Hematopoietic multipotent progenitor cell (in vitro differentiated cells): ENCODE measurements at places on chromosomes 7 and 10.
A peak's percentile ranks its signal among the peaks of the same experiment; 100 is the strongest.

DNA sequence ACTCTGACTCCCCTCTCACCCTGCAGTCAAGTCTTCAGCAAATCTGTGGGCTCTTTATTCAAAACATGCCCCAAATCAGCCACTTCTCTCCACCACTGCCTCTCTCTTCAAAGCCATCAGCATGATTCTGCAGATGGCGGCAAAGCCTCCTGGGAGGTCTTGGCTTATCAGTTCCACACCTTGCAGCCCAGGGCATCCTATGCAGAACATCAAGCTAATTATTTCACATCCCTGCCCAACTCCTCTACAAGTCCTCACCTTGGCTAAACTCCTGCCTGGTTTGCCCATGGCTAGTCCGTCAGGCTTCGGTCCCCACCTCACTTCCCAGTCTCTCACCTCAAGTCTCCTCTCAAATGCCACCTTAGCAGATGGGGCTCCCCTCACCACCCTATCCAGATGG, 70.2 kb downstream of the PIP4K2A start:
- DNase-seq: no peak

DNA sequence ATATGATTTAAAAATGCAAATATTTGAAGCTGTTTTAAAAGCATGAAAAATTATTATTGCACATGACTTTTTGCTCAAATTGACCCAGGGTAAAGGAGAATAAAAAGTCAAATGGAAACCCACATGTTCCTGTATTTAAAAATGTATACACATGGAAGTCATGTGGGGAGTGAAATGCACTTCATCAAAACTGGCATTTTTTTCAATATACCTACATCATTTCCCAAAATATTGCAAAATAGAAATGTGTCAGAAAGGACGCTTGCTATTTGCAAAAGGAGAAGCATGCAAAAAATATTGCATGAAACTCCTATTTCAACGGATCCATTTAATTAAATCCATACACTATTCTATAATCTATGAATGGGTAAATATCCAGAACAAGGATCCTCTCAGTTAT, 117.0 kb downstream of the POU6F2 start:
- no peak for DNase-seq

DNA sequence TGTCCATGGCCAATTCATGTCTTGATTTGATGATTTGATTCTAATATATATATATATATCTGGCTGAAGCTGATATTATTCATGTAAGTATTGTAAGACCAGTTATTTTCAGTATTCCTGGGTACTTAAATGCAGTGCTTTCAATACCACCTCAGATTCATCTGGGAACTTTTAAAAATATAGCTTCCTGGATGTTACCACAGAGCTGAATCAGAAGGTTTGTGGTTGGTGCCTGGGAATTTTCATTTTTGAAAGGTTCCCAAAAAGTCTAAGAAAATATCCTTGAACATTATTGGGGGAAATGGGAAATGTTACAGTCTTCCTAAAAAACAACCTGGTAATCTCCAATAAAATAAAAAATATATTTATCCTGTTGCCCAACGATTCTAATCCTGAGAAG, 10.7 kb upstream of the PPP3CB start:
- DNase-seq: no peak

- no peak for DNase-seq
These were observed 41.7 kb upstream of the NRF1 start for GRCh38 chr7:129569811-129570215.

GRCh38 chr7:332646-333392, 42.8 kb downstream of the FOXL3 start:
- DNase-seq: peak; percentile 83

DNA sequence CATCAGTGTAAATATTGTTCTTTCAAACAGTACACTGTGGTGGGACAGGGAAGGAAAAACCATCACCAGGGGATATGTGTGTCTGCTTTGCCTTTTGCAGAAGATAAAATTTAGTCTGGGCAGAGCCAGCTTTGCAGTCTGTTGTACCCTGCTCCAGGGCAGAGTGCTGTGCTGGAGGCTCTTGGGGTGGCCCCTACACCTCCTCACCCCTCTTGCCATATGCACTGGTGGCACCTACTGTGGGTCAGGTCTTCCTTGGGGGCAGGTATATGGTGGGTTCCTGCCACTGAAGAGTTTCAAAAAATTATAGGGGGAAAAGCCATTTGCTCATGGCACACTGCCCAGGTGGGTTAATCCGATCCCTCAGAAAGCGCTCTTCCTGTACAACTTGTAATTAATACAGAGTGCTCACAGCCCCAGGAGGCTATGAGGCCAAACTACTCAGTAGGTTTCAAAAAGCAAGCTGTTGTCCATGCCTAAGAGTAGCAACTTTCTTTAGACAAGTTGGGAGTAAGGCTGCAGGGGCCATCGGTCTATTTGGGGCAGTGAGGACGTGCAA, 112.7 kb upstream of the BMPER start:
- DNase-seq: no peak

DNA sequence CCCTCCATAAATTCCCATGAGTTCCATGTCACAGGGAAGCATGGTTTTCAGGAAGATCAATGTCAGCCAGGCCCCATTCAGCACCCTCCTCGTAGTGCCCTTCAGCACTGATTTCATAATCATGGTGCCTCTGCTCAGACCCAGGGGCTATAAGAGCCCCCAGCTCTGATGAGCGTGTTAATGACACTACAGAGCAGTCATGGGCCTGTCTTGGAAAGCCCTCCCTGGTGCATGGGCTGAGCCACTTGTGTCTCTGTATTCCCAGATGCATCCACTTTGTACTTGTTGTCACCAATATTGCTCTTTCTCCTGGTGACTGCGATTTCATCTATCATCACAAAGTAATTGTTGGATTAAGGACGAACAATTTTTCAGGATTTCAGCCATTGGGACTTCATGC, 154.6 kb downstream of the ADARB2 start:
- DNase-seq: no peak

DNA sequence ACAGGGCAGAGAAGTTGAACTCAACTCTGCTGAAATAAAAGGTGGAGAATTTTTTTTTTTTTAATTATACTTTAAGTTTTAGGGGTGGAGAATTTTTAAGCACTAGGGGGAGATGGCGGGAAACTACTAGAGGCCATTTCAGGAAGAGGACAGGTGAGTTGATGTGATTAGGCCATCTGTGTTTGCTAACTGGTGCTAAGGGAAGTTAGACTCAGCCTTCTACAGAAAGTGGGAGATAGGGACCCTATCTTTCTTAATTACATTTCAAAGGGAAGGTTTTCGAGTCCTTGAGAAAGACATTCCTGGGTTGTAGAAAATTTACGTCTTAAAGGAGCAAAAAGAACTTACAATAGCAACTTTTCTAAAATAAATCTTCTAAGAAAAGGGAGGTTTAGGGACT, 124.8 kb downstream of the LHFPL3 start:
- no peak for DNase-seq

GRCh38 chr7:75624134-75624832, 114.5 kb downstream of the HIP1 start:
- DNase-seq: peak; percentile 67

GRCh38 chr10:24385776-24386175, 176.8 kb downstream of the KIAA1217 start:
- no peak for DNase-seq

- DNase-seq: no peak
These were observed 23.5 kb upstream of the DDX50 start for GRCh38 chr10:68877482-68878110.

GRCh38 chr7:14258861-14259260, 269.4 kb upstream of the ETV1 start:
- DNase-seq: no peak

GRCh38 chr10:2686691-2687090, 380.7 kb upstream of the PFKP start:
- DNase-seq: no peak

DNA sequence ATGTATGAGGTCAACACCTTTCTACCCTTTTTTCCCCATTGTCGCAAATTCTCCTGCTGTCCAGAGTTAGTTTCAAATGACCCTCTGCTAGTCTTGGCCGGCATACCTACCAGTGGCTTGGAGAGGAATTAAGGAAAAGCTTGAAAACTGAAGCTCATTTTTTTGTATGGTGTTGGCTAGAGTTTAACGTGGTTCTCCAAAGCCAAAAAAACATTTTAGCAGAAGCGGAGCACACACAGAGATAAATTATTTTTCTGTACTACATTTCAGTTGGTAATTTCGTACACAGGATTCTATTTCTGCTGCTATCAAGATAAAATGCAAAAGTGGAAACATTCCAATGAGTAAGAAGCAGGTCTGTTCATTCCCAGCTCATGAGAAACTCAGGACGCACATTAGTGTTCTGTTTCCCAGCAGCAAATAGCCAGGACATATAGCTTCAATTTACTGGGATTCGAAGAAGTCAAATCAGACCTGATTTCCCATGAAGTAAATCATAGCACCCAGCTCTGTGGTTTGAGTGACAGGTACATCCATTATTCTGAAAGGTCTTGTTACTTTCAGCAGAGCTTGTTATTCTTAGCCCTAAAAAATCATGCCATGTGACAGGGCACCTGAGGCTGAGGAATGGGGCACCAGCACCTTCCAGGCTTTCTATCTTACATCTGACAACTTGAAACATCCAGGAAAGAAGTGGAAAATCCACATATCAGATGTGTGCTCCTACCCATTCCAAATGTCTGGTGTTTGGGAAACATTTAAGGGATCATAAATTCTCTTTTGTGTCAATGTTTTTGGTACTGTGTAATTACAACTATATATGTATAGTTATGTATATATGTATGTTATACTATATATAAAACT, 215.9 kb upstream of the C7orf33 start:
- no peak for DNase-seq

DNA sequence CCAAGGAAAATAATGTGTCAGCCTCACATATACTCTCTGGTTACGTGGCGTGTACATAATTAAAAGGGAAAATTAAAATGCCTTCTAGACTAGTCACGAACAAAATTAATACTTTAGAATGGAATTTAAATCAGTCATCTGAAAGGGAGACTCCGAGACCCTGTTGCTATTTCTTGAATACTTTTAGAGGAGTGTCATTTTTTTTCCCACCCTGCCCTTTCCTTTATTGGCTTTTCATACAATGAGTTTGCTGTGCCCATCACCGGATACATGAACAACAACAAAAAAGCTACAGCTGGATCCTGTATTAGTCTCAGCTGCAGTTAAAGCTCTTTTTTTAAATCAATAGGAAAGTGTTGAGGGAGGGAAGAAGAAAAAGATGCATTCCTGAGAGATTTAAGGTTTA, 20.1 kb downstream of the CYTH3 start:
- DNase-seq: no peak

GRCh38 chr10:74643596-74643975, 182.8 kb upstream of the KAT6B start:
- no peak for DNase-seq

DNA sequence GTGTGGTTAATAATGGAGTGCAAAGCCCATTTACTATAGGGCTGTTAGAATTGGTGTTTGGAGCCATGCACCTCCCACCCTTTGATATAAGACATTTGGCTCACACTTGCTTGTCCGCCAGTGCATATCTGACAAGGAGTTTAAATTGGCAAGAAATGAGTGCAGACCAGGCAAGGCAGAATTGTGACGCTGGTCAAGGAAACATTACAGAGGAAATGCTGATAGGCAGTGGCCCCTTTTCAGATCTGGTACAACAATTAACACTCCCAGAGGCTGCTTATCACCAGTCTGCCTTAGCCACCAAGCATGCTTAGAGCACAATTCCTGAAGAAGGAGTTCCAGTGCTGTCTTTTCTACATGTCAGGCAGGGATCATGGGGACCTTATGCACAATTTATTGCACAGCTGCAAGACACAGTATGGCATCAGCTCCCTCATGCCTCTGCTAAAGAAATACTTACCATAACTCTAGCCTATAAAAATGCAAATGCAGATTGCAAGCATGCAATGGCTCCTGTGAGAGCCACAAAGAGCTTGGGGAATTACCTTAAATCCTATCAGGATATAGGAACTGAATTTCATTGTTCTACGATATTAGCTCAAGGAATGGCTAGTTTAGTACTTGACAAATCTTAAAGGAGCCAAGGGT, 35.2 kb downstream of the OR13A1 start:
- no peak for DNase-seq

DNA sequence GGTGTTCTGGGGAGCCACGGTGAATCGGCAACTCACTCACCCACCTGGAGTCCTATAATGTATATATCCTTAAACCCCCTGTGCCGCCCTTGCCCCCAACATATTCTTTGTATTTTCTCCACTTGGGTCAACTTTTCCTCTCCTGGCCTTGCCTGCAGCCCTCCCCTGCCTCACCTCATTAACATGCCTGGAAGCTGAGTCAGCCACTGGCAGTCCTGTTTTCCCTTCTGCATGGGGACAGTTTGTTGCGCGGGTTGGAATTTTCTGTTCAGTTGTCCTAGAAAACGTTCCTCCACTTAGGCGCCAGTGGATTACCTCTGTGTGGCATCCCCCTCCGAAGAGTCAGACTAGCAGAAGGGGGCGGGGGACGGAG, 97.4 kb downstream of the C10orf105 start:
- DNase-seq: no peak

GRCh38 chr7:143429770-143430698, 13.2 kb upstream of the TAS2R60 start:
- no peak for DNase-seq

GRCh38 chr10:113362645-113363091, 190.2 kb upstream of the HABP2 start:
- no peak for DNase-seq

DNA sequence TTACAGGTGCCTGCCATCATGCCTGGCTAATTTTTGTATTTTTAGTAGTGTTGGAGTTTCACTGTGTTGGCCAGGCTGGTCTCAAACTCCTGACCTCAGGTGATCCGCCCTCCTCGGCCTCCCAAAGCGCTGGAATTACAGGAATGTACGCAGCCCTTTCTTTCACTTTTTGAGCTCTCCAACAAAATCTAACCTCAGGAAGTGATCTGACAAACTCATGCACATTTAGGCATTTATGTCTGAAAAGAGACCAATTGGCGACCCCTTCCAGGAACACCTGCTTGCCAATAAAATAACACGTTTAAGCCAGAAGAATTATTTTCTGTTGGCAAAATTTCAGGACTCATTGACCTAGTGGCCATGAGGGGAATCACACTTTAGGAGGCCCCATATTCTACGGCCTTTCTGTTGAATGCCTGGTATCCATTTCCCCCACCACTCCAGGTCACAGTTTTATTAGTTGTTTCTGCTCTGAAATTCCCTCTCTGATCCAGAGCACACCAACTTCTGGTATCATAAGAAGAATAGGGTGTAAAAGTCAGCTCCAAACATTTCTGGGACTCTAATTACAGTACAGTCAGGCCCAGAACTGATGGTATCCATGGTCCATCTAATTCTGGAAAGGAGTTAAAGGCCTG, 65.8 kb upstream of the FRMD4A start:
- no peak for DNase-seq

GRCh38 chr10:42969147-42969546, 107.7 kb upstream of the RET start:
- DNase-seq: no peak
